NCI-H1930 (cell line): ENCODE measurements at places on chromosomes 5 and 9.

- no peak for DNase-seq
Measured at GRCh38 chr5:58261605-58262004, 198.3 kb downstream of the PLK2 start.

- DNase-seq: no peak
Measured at GRCh38 chr5:10564838-10565784, 1.2 kb downstream of the ANKRD33B start.

DNA sequence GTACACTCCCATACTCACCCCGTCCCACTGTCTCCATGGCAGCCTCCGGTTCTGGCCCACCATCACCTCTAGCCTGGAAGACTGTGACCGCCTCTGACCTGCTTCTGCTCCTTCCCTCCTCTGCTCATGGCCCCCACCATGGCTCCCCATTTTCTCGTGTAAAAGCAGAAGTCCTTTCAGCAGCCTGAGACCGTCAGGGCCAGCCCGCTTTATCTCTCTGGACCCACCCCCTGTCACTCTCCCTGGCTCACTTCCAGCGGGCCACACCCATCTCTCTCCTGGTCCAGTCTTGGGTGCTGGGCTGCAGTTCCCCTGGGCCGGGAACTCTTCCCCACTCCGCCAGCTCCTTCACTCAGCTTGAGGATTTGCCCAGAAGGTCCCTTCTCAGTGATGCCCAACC is 96.0 kb upstream of the RUFY1 start:
- DNase-seq: no peak

GRCh38 chr9:27749838-27750237 is 176.6 kb upstream of the C9orf72 start:
- no peak for DNase-seq

DNA sequence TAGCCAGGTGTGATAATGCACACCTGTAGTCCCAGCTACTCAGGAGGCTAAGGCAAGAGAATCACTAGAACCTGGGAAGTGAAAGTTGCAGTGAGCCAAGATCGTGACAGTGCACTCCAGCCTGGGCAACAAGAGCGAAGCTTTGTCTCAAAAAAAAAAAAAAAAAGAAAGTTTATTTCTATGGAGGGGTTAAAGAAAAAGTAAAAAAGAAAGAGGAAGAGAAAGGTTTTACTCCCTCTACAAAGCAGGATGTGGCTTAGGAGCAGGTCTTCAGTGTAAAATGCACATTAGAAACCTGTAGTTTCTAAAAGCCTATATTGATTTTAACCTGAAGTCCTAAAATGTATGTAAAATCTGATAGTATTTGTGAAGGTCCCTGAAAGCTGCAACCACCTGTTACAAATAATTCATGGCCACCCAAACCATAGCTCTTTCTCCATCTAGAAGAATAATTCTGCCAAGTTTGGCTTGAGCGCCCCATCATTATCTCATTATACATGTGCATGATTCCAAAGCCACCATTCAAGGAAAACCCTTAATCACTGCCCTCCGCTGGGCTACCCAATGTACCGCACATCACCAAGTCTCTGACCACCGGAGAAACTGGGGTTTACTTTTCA is 3.4 kb downstream of the FNBP1 start:
- DNase-seq: no peak

DNA sequence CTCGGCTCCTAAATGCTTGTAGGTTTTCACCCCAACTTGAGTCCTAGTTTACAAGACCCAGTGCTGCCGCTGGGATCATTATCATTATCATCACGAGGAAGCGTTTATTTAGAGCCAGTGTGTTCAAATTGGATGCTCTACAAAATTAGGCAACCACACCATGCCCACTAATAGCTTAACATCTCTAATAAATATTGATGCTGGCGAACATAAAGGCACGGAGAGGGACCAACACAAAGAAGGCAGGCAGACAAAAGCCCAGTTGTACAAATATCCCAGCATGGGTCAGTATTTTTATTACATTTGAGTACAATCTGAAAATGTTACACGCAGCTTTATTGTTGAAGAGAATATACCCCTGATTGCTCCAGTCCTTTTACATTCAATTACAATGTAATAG is 4.7 kb downstream of the CFAP77 start:
- DNase-seq: peak; percentile 9

DNA sequence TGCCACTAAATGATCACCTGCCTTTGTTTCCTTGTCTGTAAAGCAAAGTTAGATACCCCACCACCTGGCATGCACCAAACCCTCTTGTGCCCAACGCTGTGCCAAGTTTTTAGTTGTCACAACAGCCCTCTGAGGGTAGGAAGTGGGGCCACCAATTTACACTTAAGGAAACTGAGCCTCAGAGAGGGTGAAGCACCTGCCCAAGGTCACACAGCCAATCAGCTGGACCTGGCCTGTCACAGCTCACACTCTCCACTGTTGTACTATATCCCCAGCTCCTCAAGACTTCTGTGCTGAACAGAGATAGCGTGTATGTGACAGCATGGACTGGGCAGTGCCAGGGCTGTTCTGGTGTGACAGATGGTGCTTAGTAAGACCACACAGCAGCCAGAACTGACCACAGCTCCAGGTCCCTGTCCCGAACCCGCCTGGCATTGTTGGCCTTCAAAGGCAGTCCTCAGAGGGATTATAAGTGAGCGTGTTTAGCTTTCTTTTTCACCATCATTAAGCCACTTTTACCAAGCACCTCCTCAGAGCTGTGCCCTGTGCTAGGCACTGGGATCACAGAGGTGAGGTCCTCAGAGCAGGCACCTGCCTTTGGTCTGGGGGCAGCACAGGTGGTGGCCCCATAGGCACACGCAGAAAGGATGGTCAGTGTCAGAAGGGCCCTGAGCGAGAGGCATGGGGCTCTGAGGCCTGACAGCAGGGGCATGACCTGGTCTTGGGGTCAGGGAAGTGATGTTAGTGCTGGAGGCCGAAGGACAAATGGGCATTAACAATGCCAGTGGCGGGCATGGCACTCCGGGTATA is 71.1 kb downstream of the COL27A1 start:
- DNase-seq: no peak

DNA sequence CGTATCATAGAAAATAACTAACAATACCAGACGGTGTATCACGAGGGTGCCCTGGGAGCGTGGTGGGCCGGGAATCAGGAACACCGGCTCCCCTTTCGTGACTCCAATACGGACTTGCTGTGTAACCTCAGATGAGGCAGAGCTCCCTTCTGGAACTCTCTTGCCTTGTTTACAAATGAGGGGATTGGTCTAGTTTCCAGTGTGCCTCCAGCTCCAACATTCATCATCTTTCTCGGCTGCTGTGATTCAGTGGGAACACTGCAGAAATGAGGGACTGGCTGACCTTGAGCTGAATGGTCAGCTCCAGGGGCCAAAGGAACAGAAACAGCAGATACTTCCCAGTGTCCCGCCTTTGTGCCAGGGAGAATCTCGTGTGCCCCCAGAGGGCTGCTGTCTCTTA is 22.6 kb upstream of the TGFBI start:
- no peak for DNase-seq

- DNase-seq: no peak
Measured at GRCh38 chr5:131302506-131302905, 38.7 kb downstream of the CDC42SE2 start.

GRCh38 chr5:54793468-54794134 is 191.8 kb downstream of the ESM1 start:
- DNase-seq: no peak

DNA sequence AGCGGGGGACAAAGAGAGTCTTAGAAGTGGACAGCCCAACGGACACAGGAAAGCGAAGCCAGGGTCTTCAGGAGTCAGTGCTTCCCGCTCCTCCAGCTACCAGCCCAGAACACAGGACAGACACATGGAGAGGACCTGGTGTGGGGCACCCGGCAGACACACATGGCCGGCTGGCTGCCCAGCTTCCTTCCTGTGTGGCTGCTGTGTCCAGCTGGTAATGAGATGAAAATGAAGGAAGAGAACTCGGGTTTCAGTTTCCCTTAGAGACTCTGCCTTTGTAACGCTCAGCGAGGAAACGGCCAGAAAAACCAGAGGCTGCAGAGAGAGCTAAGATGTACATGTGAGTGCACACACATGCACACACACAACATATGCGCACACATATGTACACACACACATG is 87.5 kb downstream of the SECISBP2 start:
- DNase-seq: no peak

GRCh38 chr5:172085738-172086137 is 79.3 kb upstream of the FBXW11 start:
- DNase-seq: no peak

GRCh38 chr5:17087035-17087434 is 130.4 kb upstream of the BASP1 start:
- no peak for DNase-seq

DNA sequence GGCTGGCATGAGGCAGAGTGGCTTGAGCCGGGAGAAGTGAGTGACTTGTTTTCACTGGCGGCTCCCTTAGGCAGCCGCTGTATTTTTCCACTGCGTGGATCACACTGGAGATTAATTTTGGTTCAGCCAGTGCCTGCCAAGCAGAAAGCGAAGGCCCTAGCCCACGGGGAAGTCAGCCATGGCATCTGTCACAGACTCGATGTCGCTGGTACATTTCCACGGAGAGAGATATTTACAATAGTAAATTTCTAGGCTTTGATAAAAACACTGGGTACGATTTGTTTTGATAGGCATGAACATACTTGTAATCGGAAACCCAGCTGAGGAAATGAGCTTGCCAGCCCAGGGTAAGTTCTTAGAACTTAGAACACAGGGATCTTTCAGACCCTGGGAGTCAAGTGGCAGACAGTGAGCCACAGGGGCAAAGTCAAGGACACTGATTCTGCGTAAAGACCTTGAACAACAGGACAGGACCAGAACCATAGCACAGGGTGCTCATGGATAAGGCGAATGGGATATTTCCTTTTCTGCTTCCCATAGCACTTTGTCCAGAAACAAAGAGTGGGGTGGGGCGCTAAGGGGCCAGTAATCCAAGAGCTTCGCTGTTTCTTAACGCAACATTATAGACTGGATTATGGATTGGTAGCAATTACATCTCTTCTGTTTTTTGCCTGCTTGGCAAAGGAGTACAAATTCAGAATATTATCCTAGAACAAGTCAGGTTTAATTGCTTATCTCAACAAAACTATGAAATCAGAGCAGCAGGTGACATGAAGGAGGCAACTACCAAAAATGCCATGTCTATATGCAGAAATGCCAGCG is 4.5 kb downstream of the DUSP1 start:
- no peak for DNase-seq

- peak; percentile 71 for DNase-seq
Measured at GRCh38 chr5:93894601-93895354, 153.4 kb upstream of the POU5F2 start.

DNA sequence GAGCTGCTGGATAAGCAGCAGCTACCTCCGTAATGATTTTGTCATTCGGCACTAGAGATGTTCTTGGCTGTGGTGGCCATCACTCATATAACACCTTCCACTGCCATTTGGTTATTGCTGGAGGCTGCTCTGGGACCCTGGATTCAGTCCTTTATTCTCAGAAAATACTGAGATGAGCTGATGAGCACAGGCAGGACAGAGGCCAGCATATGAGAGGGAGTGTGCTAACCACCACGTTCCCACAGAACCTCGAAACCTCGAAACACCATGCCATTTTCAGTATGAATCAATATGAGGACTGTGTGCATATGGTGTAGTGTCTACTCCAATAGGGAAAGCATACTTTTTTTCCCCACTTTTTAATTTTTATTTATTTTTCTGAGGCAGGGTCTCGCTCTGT is 56.6 kb downstream of the ADAM19 start:
- no peak for DNase-seq

GRCh38 chr5:143226361-143226760 is 177.1 kb downstream of the NR3C1 start:
- DNase-seq: no peak

GRCh38 chr5:117143406-117143805 is 568.8 kb upstream of the SEMA6A start:
- DNase-seq: no peak

- DNase-seq: no peak
Measured at GRCh38 chr5:52598968-52599367, 188.7 kb upstream of the ITGA1 start.

GRCh38 chr5:14184725-14185124 is 41.6 kb downstream of the TRIO start:
- DNase-seq: no peak

- DNase-seq: no peak
Measured at GRCh38 chr9:17116400-17116837, 18.4 kb upstream of the CNTLN start.

- no peak for DNase-seq
Measured at GRCh38 chr5:60248901-60249300, 355.4 kb upstream of the PDE4D start.

DNA sequence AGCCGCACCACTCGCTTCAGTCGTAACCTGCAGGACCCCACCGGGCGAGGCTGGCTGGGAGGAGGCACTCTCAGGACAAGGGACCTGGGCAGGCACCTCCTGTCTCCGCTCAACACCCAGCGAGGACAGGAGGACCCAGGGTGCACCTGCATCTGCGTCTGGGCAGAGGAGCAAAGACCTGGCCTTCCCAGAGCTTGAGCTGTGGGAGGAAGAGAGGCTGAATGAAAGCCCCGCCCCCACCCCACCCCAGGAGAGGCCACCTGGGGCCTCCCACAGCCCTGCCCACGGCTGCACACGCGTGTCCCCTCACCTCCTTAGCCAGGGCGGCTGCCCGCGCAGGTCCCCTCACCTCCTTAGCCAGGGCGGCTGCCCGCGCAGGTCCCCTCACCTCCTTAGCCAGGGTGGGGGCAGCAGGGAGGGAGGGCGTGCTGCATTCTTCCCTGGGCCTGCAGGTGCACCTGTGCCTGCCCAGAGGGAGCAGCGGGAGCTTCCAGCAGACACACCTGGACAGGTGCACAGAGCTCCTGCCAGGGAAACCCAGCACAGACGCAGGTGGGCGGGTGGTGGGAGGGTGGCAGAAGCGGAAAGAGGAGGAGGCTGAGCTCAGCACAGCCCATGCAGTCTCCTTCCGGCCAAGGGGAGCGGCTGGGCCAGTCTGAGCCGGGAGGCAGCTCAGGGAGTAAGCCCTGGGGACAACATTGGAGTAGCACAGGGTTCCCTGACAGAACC is 18.5 kb upstream of the SLC12A7 start:
- no peak for DNase-seq

DNA sequence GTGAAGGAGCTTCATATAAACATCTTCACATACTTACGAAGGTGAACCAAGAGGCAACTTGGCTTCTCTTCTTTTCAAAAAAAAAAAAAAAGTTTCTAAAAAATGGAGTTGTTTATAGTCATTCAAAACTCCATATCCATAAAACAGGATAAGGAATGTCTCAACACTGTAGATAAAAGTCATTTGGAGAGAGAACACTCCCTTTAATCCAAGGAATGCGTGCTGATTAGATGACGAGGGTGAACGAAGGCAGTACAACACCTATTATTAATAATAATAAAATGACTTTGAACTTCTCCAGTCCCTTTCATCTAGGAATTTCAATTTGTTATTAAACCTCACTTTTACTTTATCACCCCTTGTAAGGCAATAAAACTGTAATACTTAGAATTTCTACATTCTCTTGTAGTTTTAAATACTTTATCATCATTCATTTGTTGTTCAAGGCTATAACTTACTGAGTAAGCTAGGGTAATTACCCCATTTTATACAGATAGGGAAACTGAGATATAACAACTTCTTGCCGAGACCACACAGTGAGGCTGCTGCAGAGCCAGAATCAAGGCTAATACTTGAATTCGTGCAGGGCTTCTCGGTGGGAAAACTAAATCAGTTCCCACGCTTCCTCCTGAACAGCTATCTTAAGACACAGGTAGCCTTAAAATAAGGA is 377.1 kb downstream of the EFNA5 start:
- DNase-seq: no peak

- DNase-seq: no peak
Measured at GRCh38 chr9:102049586-102050246, 311.3 kb upstream of the GRIN3A start.
